Fibroblast of skin of right quadriceps (primary cell): ENCODE measurements at places on chromosomes 16 and 17.

GRCh38 chr16:57751539-57752202 lies 16.1 kb downstream of the KATNB1 start:
- DNase-seq = no peak

DNA sequence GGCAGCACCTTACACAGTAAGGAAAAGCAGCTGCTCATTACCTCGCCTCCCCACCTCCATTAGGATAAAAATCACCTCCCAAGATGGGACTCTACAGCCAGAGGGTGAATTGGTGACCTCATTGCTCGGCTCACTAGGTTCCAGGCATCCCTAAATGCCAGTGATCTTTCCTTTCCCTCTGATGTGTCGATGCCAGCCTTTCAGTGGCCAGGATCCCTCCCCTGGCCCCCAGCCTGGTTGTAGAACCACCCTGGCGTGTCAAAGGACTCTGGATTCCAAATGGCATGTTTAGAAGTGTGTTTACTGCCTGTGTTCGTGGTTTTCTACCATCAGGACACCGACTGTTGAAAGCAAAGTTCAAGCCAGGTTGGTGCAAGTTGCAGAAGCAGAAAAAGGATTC lies 72.1 kb upstream of the LYRM9 start:
- no peak for DNase-seq

DNA sequence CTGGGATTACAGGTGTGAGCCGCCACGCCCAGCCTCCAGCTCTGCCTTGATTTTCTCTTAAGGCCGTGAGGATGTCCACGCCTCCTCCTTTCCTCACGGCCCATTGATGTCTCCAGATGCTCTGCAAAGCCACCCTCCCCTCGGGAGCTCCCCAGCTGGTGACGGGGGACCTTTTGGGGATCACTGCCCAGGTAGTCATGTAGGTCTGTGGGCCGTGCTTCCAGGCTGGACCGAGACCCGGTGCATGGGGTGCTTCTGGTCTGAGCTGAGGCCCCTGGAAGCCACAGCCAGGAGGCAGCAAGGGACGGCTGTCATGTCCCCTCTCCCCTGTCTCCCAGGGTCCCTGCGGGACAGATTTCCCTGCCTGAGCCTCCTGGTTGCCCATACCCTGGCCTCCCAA lies 277.8 kb downstream of the SEC14L1 start:
- DNase-seq = no peak

- DNase-seq = no peak
These were observed 111.0 kb upstream of the NETO2 start for GRCh38 chr16:47254756-47255155.

- DNase-seq = no peak
These were observed 9.2 kb upstream of the SMIM5 start for GRCh38 chr17:75624021-75624420.

GRCh38 chr16:81696961-81697615 lies 82.0 kb upstream of the PLCG2 start:
- peak; percentile 31 for DNase-seq

DNA sequence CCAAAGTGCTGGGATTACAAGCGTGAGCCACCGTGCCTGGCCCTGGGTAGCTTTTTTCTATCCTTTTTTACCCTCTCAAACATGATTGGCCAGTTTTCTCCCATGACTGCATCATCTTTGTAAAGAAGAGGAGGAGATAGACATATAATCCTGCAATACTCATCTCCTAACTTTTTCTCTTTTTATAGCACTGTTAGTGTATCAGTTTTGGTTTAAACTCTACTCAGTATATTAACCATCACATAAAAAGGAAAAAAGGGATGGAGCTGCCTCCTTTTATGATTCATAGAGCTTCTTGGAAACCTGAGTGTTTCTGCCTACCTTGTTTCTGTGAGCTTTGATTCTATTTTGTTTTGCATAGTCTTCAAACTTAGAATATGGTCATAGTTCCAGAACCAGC lies 12.0 kb upstream of the TMEM106A start:
- no peak for DNase-seq

- no peak for DNase-seq
These were observed 21.0 kb downstream of the CYB5D2 start for GRCh38 chr17:4163951-4164350.

GRCh38 chr17:55625521-55625920 lies 97.1 kb downstream of the TMEM100 start:
- no peak for DNase-seq

GRCh38 chr17:73334771-73335513 lies 23.1 kb upstream of the CDC42EP4 start:
- DNase-seq = no peak

GRCh38 chr17:81119223-81120148 lies 45.8 kb upstream of the PVALEF start:
- peak; percentile 87 for DNase-seq

GRCh38 chr16:31032736-31033708 lies at the start of gene STX4:
Gene STX4 (plus strand): TSS chr16:31033558. CDS start chr16:31033806, 248 bp downstream.
- DNase-seq = peak; percentile 97

DNA sequence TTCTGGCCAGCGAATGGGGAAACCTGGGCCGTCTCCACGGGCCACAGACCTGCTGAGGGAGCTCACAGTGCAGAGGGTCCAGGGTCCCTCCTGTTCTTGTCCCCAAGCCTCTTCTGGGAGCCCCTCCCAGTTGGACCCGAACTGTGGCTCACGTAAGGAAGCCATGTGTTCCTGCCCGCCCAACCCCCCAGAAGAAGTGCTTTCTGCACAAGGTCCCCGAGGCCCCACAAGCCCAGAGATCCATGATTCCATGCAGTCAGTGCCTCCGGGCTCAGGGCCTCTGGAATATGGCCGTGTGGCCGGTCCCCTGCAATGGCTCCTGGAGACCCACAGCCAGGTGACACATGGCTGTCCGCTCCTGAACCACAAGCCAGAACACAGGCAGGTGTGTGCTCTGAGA lies 272.4 kb downstream of the C16orf95 start:
- DNase-seq = no peak

GRCh38 chr16:88927010-88927409 lies 50.0 kb downstream of the CBFA2T3 start:
- DNase-seq = no peak

- DNase-seq = no peak
These were observed 3.8 kb upstream of the RUNDC3A start for GRCh38 chr17:44304651-44305050.

DNA sequence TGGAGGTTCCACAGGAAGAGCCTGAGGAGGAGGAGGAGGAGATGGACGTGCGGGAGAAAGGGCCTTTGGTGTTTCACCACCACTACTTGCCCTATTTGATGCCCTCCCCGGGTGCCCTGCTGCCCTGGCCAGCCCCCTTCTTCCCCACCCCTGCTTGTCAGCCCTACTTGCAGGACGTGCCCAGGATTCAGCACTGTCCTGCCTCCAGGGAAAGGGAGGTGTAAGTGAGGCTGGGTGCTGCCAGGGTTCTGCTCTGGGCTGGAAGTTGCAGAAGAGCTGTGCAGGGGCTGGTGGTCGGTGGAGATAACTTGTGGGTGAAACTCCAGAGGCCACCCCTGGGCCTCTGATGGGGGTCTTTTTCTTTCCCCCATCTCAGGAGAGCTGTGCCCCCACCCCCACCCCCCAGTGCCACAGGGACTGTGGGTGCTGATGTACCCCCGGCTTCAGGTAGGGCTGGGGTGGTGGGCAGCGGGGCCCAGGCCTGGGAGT lies 3.0 kb downstream of the PRR29 start:
- DNase-seq = no peak

- DNase-seq = no peak
These were observed 12.0 kb downstream of the EEF2K start for GRCh38 chr16:22217890-22218730.

- DNase-seq = peak; percentile 73
These were observed 18.6 kb downstream of the CDH16 start for GRCh38 chr16:66899945-66900710.

GRCh38 chr17:77529328-77529650 lies 388.5 kb downstream of the SEC14L1 start:
- no peak for DNase-seq

- peak; percentile 7 for DNase-seq
These were observed 164.8 kb upstream of the DYNLRB2 start for GRCh38 chr16:80375973-80376372.

GRCh38 chr17:38735161-38735997 lies 5.2 kb downstream of the CISD3 start:
- DNase-seq = peak; percentile 31

GRCh38 chr17:79969906-79970305 lies 65.8 kb downstream of the TBC1D16 start:
- DNase-seq = no peak

DNA sequence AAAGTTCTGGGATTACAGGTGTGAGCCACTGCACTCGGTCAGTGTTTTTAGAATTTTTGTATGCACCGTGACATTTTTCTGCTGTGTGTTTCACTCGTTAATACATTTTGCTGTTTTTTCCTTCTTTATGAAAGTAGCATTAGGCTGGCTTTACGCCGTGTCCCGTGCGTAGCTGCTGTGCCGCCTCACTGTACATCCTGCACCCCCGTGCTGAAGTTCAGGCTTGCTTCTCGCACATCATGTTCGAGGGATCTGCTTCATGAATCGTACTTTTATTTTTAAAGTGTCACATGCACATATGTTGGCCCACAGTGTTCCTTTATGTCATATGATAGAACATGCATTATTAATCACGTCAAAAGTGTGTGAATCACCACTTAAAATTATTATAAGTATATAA lies 84.4 kb upstream of the ZNF750 start:
- DNase-seq = no peak

DNA sequence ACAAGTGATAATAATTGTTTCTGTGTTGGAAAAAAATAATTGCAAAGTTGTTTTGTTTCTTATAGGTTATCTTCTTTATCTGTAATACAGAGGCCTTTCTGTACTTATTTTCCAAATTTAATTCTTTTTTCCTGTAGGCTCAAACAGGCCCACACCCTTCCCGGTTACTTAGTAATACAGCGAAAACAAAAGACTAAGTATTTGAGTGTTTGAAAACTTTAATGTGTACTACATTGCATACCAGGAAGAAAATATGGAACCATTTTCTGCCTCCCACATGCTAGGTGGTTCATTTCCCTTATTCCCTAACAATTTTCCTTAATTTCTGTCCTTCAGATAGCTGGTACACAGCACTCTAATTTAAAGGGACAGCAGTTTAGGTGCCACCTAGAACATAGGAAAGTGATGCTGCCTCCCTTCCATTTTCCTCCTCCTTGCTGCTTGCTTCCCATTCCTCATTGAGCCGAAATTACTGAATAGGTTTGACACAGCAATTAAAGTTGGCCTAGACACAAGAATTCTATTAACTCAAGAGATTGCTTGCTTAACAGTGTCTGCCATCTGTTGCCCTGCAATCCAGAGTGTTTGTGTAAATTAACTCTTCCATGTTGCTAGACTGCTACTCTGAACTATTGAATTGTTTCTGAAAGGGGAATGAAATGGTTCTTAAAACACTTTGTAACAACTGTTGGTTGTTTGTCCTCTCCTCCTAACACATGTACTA lies 24.2 kb downstream of the CYB5B start:
- peak; percentile 53 for DNase-seq

DNA sequence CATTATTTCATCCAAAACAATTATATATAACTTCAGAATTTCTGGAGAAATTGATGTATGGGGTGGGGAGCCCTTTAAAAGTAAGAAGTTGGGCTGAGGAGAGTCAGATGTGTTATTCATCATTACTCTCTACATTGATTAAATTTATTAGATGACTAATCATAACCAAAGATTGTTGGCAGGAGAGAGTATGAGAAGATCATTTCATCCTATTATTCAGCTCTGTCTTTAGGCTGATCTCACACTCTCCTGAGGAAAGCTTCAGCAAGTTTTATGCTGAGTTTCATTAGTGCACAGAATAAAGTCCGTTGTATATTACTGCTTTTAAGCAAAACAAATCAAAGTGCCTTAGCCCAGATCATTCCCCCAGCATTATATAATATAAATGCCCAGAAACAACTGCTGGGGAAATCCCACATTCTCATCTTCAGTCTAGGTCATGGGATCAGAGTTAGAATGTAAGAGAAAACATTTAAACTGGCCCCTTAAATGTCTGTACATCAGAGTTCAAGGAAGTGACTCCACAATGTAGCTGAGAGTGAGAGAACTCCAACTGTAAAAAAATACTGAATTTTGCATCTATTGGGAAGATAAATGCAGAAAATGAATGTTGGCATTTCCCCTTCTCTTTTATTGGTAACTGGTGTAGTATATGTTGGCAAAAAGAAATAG lies 130.1 kb upstream of the HLF start:
- peak; percentile 16 for DNase-seq

DNA sequence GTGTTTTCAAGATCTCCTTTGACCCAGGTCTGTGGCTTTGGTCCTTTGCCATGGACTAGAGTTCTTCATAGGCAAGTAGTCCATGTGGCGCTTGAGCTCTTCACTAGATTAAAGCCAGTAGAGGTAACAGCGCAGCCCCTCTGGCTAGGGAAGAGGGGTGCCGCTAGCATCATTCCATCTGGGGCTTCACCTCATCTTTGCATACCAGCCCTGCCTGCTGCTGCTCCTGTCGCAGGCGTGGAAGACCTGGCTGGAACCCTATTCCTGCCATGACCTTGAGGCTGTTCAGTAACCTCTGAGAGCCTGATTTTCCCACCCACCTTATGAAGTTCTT lies 198.4 kb downstream of the MSI2 start:
- no peak for DNase-seq

DNA sequence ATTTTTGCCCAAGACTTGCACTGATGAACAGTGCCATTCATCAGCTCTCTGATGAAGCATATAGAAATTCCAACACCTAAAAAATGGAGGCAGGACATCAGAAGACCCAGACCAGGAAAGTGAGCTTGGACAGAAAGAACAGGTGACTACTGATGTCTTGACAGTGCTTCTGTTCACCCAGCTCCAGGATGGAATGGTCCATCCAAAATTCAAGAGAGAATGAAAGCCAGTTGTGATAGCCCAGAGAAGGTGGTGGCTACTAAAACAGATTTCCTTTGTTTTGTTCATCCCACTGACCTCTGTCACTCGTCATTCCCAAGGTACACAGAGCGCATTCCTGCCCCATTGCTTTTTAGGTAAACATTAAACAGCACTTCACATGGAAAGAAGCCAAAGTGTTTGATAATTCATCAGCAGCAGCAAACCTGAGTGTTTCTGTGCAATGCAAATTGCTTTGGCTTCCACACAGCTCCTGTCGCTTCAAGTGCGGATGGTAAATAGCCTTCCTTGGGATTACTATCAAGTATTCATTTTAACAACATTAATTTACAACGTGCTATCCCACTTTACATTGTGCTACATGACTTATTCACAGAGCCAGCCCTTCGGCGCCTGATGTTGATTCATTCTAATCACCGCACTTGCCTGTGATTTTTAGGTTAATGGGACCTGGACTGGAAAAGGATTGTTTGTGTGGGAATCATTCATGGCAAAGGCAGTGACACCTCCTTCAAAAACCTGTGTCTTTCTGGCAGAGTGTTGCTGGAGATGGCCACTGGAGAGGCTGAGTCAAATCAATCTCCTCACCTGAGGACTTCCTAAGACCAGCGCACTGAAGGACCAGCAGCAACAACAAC lies 65.1 kb upstream of the TOX3 start:
- no peak for DNase-seq
